ENCODE measurements at places on chromosomes 4 and X.

DNA sequence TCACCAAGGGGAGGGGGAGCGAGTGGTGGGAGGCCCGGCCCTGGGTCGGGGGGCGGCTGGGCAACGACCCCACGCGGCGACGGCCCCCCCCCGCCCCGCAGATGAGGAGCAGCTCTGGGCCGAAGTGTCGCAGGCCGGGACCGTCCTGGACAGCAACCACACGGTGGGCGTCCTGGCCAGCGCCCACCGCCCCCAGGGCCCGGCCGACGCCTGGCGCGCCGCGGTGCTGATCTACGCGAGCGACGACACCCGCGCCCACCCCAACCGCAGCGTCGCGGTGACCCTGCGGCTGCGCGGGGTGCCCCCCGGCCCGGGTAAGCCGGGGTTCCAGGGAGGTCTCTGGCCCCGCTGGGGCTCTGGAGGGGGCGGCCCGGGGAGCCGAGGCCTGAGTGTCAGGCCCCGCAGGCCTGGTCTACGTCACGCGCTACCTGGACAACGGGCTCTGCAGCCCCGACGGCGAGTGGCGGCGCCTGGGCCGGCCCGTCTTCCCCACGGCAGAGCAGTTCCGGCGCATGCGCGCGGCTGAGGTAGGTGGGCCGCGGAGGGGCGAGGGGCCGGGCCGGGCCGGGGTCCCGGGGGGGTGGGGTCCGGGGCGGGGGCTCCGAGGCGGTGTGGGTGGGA, 8.7 kb upstream of the FGFRL1 start:
- no peak for DNase-seq

DNA sequence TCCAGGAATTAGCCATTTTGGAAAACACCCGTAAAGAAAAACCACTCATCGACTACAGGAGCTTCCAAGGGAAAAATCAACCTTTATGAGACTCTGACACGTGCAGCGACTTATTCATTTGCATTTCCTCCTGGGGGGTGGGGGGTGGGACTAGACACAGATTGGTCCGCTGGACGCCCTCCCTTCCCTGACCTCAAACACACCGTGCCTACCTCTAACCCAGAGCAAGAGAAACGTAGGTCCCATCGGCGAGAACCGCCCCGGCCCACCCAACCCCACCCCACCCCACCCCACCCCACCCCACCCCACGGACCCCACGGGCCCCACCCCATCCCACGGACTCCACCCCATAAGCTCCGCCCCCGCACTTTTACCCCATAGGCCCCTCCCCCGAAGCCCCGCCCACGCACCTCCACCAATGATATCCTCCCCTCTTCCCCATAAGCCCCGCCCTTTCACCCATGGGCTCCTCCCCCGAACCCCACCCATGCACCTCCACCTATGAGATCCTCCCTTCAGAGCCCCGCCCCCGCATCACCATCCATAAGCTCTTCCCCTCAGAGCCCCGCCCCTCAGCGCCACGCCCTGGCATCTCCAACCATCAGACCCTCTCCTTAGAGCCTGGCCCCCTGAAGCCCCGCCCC, 1.1 kb downstream of the GTPBP6 start:
- no peak for DNase-seq

- no peak for DNase-seq
Measured at GRCh38 chr4:142316025-142316424, 530.1 kb downstream of the INPP4B start.

GRCh38 chr4:99029018-99029735, 33.7 kb downstream of the METAP1 start:
- no peak for DNase-seq
